ENCODE measurements at places on chromosomes 2 and 18.

- no peak for DNase-seq
Measured at GRCh38 chr2:2528846-2529245, 197.8 kb upstream of the MYT1L start.

GRCh38 chr2:120973196-120973595 is 237.5 kb downstream of the GLI2 start:
- DNase-seq = no peak

DNA sequence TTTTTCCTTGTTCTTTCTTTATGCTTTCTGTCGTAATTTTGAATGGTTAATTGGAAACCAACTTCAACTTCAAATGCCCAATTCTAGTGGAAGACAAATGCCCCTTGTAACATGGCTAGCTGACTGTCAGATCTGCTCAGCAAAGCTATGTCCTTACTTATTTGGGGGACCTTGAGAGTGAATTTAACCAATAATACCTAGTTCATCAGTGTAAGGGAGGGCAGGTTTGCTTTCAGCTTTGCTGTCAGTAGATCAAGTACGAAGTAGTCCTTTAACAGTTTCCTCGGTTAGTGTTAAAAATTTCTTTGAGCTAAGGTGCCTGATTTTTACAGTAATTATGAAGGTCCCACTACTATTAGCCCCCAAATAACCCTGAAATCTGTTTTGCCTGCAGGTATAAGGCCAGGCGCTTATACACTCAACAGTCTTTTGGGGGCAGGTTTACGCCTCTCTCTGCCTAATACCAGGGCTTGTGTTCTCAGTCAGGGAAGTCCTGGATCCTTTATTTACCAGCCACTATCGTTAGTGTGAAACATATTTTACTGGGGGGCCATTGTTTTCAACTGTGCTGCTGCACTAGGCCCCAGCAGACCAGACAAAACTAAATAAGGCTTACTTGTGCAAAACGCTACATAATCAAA is 165.1 kb upstream of the KCNJ3 start:
- no peak for DNase-seq

DNA sequence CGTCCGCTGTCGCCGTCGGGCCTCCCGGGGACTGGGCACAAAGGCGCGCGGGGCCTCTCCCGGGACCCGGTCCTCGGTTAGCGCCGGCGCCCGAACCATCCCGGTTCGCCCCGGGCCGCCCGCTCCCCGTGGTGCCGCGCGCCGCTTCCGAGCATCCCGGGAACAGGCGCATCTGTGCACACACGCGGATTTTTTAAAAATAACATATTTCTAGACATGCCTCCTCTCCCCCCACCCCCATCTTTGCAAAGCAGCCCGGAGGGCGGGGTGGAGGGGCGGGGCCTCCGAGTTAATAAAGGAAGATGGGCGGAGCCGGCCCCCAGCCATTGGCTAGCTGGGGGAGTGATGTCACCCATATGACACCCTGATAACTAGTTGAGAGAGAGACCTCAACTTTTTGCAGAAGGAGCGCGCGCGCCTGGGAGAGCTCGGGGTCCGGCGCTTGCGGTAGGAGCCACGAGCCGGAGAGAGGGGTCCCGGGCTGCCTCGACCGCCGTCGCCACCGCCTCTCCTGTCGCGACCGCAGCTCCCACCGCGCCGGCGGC is at the start of gene SOX11:
TSS of gene SOX11 (plus strand) at position 400 of the 545 bp plus-strand sequence. CDS start 338 bp downstream, outside the sequence.
- no peak for DNase-seq

DNA sequence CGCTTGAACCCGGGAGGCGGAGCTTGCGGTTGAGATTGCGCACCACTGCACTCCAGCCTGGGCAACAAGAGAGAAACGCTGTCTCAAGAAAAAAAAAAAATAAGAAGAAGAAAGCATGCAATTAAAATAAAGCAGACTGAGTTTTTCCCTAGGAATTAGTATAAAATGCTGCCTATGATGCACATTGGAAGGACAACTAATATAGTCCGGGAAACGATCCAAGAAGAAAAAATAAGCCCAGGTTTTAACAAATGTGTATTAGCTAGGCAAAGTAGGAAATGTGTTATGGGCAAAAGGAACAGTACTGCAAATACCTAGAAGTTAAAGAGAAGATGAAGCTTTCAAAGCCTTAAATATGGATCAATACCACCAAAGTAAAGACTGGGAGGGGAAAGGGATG is 64.0 kb downstream of the SPIRE1 start:
- DNase-seq = no peak

DNA sequence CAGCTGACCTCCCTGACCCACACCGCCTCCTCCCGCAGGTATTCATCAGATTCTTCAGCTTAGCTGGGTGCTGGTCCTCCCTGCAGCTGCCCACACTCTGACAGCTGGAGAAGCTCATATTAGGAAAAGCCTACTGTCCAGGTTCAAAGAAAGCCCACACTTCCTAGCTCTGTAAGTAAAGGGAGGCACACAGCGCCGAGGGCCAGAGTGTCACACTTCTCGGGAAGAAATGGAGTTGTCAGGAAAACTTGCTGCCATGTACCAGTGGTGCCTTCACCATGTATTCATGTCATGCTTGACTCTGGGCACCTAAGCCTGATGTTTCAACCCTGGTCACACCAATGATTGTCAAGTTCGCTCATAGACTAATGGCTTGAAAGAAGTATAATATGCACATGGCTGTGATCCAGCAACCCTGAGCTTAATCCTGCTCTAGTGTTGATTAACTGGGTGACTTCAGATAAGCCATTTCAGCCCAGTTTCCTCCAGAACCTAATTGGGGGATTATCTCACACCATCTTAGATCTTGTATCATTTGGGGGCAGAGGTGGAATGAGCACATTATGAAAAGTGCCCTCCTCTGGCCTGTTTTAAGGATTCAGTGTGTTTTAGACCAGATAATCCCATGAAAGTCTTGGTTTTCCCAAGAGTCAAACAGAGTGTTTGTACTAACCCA is 180.3 kb upstream of the PARD3B start:
- DNase-seq = no peak

DNA sequence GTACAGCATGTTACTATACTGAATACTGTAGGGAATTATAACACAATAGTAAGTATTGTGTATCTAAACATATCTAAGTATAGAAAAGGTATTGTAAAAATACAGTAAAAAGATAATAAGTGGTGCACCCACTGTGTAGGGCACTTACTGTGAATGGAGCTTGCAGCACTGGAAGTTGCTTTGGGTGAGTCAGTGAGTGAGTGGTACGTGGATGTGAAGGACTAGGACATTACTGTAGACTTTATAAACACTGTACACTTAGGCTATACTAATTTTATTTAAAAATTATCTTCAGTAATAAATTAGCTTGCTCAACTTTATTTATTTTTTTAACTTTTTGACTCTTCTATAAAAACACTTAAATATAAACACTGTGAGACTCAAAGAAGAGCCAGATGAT is 82.6 kb downstream of the MTA3 start:
- DNase-seq = no peak

DNA sequence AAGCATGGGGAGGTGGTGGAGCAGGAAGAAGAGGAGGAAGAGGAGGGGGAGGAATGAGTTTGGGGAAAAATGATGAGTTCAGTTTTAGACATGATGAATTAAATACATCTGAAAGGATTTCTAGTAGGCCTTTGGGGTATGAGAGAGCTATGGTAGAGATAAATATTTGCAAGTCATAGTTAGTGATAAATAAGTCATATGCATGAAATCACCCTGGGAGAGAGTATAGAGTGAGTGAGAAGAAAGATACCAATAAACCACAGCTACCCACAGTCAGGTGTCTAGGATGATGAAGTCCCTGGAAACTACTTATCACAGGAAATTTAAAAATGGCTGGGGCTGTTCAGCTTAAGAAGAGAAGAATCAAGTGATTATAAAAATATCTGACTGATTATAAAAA is 240.5 kb downstream of the RDH14 start:
- DNase-seq = no peak
